COR-L47 (cell line): ENCODE measurements at places on chromosomes 5 and 9.
A peak's percentile ranks its signal among the peaks of the same experiment; 100 is the strongest.

GRCh38 chr5:91499943-91500531 lies 116.9 kb upstream of the ARRDC3 start:
- peak; percentile 26 for DNase-seq

DNA sequence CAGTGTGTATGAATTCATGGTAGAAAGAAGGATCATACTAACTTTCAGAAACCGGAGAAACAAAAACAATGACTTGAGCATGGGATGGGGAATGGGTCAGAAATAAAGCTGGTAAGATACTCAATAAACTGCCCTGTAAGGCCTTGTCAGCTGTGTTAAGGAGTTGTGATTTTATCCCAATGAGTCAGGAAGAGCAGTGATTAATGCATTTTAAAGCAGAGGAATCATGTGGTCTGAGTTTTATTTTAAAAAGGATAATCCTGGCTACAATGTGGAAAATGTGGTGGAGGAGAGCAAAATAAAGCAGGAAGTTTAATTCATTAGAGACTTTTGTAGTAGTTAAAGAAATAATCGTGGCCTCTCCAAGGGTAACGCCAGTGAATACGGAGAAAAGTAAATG lies 28.7 kb downstream of the DHX29 start:
- DNase-seq, result no peak

DNA sequence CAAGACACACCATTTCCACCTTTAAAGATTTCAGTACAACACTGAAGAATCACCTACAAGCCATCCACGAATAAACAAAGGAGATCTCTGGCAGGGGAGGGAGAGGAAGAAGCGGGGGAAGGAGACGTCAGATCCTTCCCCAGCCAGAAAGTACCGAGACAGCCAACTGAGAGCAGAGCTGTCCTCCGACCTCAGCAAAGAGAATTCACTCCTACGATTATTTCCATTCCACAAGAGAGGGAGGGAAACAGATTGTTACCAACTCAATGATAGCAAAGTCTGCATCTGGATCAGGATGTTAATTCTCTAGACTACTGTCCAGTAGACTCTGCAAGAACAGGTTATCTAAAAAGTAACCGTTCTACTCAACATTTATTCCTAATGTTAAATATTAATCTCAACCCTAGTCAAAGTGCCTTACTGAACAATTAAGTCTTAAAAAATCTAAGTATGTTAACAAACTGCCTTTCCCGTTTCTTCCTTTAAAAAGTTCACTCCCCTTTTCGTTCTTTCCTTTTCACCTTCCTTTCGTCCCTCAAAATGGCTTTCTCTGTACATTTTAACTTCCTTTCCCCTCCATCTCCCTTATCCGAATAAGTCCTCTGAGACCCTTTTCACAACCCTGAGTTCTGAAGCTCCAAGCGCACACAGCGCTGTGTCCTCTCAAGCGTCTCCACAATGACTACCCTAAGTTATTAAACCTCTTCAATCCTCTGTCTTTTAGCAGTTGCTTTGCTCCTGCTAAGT lies 1.4 kb downstream of the CHD1 start:
- peak; percentile 6 for DNase-seq

GRCh38 chr9:13817754-13818278 lies 496.1 kb downstream of the NFIB start:
- no peak for DNase-seq

DNA sequence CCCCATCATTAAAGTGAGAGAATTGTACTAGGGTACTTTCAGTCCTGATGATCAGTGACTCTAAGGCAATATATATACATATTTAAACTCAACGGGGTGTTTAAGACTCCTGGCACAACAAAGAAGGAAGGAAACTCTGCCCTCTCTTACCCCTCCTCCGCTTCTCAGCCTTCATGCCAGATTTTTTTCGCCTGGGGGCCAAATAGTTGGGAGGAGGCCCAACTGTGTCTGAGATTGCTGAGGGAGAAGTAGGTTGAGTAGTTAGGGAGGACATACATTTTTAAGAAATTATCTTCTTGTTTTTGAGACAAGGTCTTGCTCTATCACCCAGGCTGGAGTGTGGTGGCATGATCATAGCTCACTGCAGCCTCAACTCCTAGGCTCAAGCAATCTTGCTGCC lies 127.7 kb upstream of the SHB start:
- no peak for DNase-seq

DNA sequence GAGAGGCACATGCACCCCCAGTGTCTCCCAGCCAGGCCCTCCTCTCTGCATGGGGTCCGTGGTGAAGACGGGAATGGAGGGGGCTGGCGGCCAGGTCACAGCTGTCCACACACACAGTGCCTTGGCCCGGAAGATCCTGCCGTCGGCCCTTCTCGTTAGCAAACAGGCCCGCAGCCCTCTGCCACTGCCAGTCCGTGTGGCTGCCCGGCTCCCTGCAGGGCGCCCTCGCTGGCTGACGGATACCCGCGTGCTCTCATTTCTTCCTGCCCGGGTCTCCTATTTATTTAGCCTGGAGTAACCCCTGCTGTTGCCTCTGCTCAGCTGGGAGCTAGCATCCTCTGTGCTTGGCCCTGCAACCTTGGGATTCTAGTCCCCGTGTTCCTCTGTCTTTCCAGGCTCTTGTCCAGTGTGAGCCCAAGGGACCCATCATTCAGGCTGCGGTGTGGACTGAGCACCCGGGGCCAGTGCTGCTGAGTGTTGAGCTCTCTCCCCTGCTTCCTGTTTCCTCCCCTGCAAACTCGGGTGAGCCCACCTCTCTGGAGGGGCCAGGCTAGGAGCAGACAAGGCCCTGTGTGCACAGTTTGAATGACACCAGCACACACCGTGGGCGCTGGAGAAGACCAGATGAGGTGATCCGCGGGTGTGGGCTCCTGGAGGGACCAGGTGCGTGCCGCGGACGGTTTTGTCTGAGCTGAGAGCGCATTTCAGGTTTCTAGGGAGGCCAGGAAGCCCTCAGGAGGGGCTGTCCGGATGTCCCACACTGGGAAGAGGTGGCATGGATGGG lies 14.6 kb upstream of the RNU6ATAC start:
- no peak for DNase-seq

DNA sequence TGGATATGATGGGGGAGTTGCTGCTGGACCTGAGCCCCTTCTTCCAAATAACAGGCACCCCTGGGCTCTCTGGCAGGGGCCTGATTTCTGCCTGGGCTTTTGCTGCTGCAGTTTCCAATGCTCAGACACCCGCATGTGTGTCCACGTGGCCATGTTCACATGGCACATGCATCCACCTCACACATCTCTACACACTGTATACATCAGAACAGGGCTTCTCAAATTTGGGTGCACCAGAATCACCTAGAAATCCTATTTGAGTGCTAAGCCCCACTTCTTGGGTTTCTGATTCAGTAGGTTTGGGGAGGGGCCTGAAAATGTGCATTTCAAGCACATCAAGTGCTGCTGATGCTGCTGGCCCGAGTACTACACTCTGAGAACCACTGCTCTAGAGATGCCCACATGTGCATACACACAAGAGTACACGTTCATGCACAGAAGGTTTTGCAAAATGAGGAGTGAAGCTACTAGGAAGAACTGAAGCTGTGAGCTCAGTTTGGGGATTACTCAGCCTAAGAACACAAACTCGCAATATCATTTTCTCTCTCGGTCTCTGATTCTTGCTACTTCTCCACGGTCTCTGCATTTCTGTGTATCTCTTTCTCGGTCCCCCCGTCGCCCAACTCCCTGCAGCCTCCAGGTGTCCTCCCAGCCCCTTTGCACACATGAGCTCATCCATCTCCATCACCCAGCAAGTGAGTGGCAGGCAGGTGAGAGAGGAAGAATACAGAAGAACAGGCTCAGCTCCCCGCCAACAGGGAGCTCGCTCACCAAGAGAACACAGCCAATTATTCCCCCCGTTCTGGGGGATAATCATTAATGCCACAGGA lies 97.0 kb downstream of the PCDH1 start:
- no peak for DNase-seq

DNA sequence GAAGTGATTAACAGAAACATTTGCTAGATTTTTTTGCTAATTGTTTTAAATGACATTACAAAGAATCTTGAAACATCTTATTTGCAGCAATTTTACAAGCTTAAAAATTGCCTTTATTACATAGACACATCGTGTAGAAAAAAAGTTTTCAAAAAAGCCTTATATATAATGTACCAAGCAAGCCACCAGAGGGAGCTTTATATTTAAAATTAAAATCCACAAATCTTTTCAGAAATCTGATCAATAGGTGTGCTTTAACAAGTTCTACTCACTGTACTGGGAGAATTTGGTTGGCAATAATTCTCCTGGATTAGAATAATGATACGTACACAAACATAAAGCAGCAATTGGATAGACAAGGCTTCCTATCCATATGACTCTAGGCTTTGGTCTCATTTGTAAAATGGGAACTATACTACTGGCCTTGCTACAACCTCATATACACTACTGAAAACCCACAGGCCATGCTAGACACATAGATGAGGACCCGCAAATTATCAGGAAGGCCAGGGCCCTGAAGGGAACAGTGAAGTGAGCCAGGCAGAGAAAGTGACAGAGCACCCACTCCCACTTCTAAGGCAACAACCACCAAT lies 4.8 kb downstream of the PSMB7 start:
- DNase-seq, result no peak

DNA sequence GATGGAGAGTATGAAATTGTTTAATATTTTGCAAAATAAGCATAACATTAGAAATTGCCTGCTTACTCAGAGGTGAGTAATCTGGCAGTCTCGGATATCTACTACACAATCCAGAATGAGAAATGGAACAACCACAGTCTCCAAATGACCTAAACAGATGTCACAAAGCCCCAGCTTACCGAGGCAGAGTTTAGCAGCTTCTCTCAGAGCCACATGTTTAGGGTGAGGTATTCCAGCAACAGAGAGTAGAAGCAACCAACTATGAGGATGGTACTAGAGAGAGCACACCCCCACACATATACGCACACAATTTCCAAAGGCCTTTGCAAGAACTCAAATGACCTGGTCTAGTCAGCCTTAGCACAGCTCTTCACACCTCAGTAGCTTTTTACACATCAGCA lies 122.7 kb upstream of the LPAR1 start:
- no peak for DNase-seq

DNA sequence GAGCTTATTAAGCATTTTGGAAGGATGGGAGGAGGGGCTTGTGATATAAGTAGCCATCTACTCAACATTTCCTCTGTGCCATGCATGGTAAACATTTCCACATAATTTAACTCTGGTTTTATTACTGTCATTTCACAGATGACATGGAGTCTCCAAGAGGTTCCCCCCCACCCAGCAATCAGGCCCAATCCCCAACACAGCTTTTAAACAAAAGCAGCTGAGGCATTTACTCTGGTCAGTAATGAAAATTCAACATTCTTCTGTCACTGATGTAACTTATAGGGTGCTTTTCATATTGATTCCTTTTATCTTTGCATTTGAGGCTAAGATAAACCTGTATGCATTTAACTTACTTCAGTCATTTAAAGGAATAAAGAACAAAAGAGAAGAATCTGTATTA lies 128.1 kb downstream of the COL23A1 start:
- no peak for DNase-seq

GRCh38 chr5:68242743-68243142 lies 27.2 kb downstream of the PIK3R1 start:
- DNase-seq, result no peak

DNA sequence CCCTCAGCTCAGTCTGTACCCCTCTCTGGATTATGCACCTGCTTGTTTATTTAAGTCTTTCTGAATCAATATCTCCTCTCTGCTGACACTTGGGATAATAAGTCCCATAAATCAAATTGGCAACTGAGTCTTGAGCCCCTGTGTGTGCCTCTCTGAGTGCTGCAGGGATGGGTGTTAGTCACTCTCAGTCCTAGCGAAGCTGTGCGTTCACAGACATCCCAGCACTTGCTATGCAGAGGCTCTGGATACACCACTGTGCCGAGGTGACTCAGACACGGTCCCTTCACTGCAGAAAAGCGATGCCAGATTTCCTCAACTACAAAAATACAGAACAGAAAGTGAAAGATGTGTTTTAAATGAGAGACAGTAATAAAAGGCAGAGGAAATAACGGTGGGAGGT lies 4.1 kb upstream of the KCNMB1 start:
- no peak for DNase-seq

GRCh38 chr5:173532689-173533250 lies 83.7 kb downstream of the BOD1 start:
- no peak for DNase-seq

DNA sequence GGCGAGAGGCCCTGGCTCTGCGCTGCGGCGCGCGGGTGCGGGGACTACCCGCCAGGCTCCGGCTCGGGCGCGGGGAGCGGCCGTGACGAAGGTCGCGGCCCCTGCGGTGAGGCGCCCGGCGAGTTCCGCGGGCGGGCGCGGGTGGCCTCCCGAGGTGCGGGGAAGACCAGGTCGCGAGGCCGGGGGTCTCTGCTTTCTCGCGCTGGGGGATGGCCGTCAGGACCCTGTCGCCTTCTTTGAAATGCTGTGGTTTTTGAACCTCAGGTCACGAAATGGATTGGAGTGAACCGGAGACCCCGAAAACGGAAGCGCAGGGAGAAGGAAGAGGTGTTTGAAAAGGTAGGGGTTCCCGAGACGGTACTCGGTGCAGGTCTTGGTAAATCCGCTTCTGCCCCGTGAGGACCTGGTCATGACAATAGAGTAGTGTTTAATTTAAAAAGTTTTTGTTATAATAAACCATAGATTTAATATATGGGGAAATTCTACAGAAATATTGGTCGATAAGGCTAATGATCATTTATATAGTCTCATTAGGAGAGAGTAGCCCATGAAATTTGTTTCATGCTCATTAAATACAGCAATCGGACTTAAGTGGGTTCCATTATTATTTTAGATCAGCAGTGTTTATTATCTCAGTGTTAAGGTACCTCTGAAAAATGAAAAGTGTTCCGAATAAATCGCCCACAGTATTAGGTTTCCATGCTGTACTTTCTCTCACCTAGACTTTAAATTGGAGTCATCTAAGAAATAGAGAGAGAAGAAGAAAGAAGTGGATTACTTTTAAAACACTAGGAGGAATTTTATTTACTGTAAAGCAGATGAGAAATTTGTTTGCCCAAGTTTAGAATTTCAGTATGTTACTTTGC lies 279.0 kb downstream of the AOPEP start:
- no peak for DNase-seq

DNA sequence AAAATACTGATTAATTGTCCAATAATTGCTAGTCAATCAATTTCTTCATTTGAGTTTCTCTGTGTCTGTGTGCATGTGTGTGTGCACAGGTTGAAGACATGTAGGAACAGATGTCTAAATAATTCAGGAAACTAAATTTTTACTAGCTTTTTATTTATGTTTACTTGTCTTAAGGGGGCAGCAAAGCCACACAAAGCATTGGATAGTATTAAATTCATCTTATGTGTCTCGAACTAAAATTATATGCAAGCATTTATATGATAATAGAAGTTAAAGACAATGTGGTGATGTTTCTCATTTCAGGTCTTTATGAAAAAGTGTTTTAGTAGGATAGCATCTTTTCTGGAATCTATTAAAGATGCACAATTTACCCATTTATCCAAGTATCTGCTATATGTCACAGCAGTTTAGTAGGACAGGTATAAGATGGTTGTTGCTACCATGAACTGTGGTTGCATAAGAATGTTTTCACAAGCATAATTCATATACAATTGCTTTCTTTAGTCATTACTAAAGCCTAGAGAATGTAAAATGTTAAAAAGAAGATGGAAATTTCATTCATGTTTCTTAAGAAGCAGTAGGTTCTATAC lies 784.6 kb upstream of the NUDT12 start:
- DNase-seq, result peak; percentile 54

GRCh38 chr5:308672-309271 lies 12.7 kb upstream of the AHRR start:
- DNase-seq, result no peak

- DNase-seq, result no peak
Measured at GRCh38 chr5:98795243-98795642, 21.8 kb downstream of the RGMB start.
